ENCODE measurements at places on chromosomes 7 and 10. TPM values are rescaled to one million over a fixed set of nuclear protein-coding genes. Genes with fewer than 3 reads are reported as not detected.

DNA sequence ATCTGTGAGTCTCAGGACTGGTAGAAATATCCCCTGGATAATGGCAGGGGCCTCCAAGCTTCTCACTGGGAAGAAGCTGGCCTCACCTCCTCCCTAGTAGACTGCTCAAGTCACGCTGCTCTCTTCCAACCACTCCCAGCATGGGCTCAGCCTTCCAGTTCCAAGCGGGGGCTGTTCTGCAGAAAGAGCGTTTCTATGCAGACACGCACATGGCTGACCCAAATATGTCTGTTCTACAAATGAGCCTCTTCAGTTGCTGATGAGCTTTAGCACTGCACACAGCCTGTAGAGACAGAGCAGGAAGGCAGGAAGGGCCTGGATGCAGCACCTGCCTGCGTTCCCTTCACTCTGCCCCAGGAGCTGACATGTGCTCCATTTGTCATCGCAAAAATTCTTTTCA is 523.9 kb upstream of the MGMT start:
- H3K27ac ChIP-seq = no peak overlapping the region
- H3K4me3 ChIP-seq = no peak overlapping the region
- peaks cover 6% of the 10 kb centered on the region for H3K4me1 ChIP-seq
- DNase-seq = no peak

DNA sequence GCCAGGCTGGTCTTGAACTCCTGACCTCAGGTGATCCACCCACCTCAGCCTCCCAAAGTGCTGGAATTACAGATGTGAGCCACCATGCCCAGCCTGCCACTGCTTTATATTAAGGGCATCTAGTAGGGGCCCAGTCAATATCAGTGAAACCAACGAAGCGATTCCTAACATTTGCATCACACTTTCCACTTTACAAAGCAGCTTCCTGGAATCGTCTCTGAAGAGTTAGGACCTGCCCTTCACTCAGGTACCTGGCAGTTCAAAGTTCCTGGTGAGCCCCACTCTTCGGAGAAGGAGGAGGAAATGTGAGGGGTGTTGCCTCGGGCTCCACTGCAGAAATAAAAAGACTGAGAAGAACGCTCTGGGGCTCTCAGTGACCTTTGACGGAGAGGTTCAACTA is 31.1 kb upstream of the EZH2 start:
- H3K4me3 ChIP-seq = no peak overlapping the region
- H3K27me3 ChIP-seq = no peaks in the 10 kb centered on the region
- H3K4me1 ChIP-seq = peaks cover 5% of the 10 kb centered on the region

ATOH7 gene
- total RNA-seq = not detected

- H3K4me3 ChIP-seq = no peak overlapping the region
- H3K27me3 ChIP-seq = no peaks in the 10 kb centered on the region
- DNase-seq = no peak
- H3K4me1 ChIP-seq = no peaks in the 10 kb centered on the region
- no peak overlapping the region for H3K27ac ChIP-seq
These were observed 560.3 kb upstream of the POM121L12 start for GRCh38 chr7:52475001-52475582.

DNA sequence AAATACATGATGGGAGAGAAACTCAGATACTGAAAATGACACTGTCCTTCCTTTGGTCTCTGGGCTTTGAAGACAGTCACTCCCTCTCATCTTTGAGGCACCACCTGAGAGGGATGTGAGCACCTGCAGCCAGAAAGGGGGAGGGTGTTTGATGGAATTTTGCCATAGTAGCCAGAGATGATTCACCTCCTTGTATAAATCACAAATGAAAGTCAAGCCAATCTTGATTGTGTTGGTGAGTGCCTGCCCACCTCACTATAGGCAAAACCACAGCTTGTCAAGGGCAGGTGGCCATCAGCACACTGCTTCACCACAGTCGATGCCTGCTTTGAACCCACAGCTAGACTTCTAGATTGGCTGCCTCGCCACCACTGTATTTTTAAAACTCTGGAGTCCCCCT is 48.2 kb downstream of the PON1 start:
- no peak overlapping the region for H3K27ac ChIP-seq
- H3K4me1 ChIP-seq = no peaks in the 10 kb centered on the region
- no peak overlapping the region for H3K4me3 ChIP-seq
- H3K27me3 ChIP-seq = no peaks in the 10 kb centered on the region
- no peak for DNase-seq

EIF5AL1 gene
- 0.07 TPM for total RNA-seq

GRCh38 chr10:47325303-47326291 is 3.3 kb downstream of the GDF2 start:
- DNase-seq = no peak
- H3K27ac ChIP-seq = no peak overlapping the region
- no peaks in the 10 kb centered on the region for H3K4me1 ChIP-seq

HMX3 gene
- total RNA-seq = not detected

DNA sequence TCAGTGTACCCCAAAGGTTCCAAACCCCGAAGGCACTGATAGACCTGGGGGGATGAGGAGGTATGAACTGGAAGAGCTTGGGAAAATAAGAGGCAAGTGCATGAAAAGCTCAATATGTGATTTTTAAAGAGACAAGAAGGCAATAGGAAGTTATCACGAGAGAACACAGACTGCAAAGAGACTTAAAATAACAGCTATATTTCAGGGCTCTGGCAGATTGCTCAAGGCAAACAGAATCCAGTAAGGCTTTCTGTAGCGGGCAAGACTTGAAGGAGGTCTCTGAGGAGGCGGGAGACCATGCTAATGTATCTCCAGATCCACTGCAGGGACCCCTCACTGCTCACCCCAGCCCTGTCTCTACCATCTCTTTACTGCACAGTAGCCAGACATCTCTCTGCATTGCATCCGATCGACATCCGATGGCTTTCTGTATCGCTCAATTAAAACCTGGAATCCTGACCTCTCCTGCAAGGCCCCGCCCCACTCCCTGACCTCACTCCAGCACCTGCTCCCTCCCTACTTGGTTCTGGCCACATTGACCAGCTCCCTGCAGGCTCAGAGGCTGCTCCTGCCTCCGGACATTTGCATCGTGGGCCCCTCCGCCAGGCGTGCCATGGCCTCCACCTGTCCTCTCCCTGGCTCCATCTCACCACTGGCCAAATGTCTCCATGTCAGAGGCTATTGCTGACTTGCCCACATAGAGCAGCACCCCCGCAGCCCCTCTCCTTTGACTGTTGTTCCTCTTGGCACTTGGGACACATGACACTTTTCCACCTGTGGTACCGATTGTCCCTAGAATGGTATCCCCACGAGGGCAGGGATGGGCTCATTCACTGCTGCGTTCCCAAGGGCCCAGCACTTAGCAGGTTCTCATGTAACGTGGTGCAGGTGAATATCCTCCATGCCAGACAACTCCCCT is 118.0 kb downstream of the PRKAG2 start:
- no peaks in the 10 kb centered on the region for H3K36me3 ChIP-seq
- no peak for DNase-seq

GRCh38 chr10:106785528-106785927 is 379.0 kb downstream of the SORCS1 start:
- no peak overlapping the region for H3K4me3 ChIP-seq
- no peak for DNase-seq
- H3K27me3 ChIP-seq = no peaks in the 10 kb centered on the region
- no peak overlapping the region for H3K27ac ChIP-seq
- H3K4me1 ChIP-seq = no peaks in the 10 kb centered on the region
- H3K36me3 ChIP-seq = no peaks in the 10 kb centered on the region
